Caudate nucleus (tissue), 63 donors: ENCODE measurements at places on chromosomes 2 and 18.

GRCh38 chr2:42653908-42654445, 85.5 kb downstream of the MTA3 start:
- no peak for DNase-seq

DNA sequence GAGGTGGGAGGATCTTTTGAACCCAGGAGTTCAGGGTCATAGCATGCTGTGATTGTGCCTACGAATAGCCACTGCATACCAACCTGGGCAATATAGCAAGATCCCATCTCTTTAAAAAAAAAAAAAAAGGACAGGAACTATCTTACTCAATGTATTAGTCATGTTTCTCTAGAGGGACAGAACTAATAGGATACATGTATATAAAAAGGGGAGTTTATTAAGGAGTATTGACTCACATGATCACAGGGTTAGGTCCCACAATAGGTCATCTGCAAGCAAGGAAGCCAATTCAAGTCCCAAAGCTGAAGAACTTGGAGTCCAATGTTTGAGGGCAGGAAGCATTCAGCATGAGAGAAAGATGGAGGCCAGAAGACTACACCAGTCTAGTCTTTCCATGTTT, 18.8 kb upstream of the CASP10 start:
- no peak for DNase-seq

DNA sequence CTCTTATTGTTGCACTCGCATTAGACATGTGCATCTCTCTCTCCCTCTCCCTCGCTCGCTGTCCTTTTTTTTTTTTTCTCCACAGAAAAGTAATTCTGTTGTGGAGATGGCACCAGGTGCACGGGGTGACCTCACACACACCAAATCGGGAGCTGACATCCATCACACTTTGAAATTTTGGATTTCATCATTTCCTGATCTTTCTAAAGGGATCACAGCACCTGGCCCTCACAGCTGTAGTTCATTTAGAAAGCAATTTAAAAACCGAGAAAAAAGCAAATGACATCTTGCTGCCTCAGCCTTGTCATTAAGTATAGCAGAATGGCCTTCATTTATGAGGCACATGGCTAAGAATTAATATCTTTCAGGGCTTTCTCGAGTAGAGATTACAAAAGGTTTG, 717.2 kb downstream of the RNF144A start:
- no peak for DNase-seq

GRCh38 chr18:57062844-57063243, 84.0 kb upstream of the BOD1L2 start:
- DNase-seq = no peak
